Stimulated activated CD4-positive, alpha-beta T cell treated with anti-CD3 and anti-CD28 coated beads, Interleukin-15, amount 100 ng/mL, for 1 hour (primary cell): ENCODE measurements at places on chromosomes 11 and 22.
A peak's percentile ranks its signal among the peaks of the same experiment; 100 is the strongest.

DNA sequence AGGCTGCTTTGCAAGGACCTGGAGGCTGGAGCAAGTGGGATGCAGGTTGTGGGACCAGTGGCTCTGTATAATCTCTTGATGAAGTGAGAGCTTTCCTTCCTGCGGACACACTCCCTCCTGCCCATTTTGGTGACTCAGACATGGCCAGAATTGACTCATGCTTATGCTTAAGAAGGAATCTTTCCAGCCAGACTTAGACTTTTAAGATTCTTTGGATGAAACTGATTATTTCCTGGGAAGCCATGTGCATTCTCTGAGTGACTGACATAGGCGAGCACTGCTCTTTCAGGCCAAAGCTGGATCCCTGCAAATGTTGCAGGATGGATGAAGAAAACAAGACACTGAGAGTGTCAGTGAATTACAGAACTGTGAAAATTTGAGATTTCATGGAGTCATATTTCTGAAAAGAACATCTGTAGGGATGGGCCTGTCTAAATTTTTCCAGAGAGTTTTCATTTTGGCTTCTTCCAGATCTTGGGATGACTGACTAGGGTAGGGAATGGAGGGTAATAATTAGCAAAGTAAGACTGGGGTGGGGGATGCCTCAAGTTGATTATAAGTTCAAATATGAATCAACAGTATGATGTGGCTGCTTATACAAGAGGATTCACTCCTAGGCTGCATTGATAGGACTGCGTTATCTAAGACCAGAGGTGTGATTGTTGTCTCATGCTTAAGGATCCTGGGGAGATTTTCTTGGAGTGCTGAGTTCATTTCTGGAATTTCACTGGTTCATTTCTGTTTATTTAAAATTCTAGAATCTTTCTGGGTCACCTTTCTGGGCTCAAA lies 195.8 kb downstream of the HIPK3 start:
- DNase-seq, result no peak

GRCh38 chr22:23904573-23905254 lies 10.5 kb downstream of the MIF start:
- no peak for DNase-seq

DNA sequence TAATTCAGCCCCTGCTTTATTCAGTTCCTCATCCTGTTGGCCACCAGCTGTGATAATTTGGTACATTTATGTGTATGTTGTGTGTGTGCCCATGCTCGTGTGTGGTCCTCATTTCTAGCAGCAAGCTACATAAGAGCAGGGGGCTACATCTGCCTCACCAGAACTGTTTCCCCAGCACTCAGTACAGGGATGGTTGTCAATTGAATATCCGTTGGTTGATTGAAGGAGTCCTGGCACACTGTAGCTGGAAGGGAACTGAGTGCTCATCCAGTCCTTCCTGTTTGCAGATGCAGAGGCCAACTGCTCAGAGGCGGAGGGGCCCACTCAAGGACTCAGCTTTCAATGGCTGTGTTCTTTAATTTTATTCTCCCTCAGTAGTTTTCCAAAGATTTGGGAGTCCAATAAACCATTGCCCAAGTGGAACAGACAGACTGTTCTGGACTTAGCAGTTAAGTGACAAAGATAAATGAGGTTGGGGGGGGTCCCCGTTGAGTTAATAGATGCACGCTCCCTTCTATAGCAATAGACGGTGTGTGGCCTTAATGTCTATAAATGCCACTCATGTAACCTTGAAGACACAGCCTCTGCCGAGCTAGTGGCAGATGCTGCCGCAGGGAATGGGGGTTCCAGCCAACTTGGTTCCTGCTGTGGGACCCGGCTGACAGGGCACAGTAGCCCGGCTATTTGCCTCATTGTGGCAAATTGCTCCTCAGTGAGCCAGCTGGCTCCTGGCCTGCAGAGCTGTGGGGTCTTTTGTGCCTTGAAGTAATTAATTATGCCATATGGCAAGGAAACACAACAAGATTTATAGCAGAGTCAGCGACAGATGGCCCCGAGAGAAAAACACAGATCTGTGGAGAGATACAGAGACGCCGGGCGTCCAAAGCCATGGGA lies 71.4 kb upstream of the GRK3 start:
- no peak for DNase-seq

DNA sequence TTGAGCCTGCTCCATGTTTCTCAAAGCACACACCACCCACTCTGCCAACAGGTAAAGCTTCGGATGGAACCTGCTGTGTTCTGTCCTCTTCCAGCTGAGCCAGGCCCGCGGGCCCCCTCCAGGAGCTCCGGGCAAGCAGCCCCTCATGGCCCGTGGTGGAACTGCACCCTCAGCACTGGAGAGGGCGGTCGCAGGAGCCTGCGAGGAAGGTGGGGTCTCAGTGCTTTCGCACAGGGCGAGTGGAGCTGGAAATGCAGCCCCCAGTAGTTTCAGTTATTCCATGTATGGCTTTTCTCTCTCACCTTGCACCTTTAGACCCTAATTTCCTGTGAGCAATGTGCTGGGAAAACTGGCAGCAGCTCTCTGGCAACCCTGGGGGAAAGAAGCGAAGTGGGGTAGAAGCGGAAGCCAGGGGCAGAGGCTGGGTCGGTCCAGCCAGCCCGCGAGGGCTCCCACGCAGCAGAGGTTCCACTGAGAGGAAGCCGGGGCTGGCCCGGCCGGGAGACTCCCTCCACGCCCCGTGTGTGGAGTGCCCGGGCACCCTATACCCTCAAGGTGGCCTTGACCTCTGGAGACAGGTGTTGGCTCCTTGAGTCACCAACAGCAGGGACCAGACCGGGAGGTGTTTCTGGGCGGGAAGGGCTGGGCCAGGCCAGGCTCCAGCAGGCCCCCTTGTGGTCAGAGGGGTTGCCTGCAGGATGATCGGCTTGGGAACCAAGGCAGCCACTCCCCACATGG lies 119.9 kb upstream of the TMEM45B start:
- peak; percentile 26 for DNase-seq

GRCh38 chr11:131895865-131896264 lies 525.5 kb downstream of the NTM start:
- no peak for DNase-seq

DNA sequence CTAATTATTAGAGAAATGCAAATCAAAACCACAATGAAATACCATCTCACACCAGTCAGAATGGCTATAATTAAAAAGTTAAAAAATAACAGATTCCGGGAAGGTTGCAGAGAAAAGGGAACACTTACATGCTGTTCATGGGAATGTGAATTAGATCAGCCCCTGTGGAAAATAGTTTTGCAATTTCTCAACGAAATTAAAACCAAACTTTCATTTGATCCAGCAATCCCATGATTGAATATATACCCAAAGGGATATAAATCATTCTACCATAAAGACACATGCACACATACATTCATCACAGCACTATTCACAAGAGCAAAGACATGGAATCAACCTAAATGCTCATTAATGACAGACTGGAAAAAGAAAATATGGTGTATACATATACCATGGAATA lies 32.5 kb downstream of the NOX4 start:
- no peak for DNase-seq
